SHP77 treated with DMSO at 0.1 percent for 48 hours (cell line): ENCODE measurements at places on chromosomes 4 and X.

GRCh38 chrX:18873836-18874235 is 110.1 kb downstream of the PHKA2 start:
- DNase-seq = no peak

DNA sequence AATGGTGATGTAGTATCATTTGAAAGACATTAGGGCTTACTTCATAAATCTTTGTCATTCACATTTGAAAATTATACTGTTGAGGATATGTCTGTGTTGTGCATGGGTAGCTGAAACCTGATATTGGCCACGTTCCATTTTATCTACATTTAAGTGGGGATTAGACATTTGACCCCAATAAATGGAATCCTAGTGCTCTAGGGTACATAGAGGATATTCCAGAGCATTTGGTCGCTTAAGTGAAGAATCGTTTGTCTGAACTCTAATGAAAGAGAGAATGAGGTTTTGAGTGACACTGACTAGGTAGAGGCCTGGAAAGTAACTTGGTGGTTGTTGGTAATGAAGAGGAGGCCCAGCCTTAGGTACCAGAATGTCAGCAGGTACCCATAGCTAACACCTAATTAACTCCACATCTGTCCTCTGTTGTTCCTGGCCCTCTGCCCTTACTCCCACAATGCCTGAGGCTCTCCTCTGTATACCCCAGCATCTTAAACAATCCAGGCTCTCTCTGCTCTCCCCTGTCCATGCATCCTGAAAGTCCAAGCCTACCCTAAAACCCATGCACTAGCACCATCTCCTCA is 299.5 kb upstream of the KLF3 start:
- no peak for DNase-seq

- DNase-seq = no peak
Measured at GRCh38 chr4:8723222-8723980, 130.8 kb downstream of the CPZ start.

- no peak for DNase-seq
Measured at GRCh38 chrX:29453333-29453732, 762.0 kb upstream of the MAGEB2 start.

DNA sequence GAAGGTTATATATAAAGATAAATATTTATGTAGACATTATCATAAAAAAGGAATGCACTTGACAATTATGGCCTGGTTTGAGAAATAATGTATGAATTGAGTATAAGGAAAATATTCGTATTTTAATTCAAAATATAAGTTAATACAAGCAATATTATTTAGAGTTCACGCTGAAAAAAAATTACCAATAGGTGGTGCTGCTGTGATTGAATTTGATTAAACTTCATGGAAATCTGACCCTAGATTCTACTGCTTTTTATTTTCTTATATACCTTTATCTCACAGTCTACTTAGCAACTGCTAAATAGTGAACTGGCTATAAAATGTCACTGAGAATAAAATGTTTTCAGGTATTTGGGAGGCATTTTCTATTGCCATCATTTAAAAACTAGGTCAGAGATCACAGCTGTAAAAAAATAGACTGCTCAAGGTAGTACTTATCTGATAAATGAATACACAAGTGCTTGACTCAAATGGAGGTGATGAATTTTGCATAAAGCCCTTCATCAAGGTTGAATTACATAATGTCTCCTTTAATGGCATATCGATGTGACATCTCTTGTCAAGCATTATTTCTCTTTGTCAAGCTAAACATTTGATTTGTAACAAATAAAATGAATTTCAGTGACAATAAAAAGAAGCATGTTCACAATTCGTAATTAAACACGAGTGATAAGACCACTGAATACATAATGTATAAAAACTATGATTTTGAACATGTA is 1638.8 kb upstream of the PCDH7 start:
- DNase-seq = no peak
